Activated CD8-positive, alpha-beta memory T cell treated with anti-CD3 and anti-CD28 coated beads, Interleukin-2, amount 50 U/mL, for 4 hours (primary cell): ENCODE measurements at places on chromosomes 1 and 21.

- no peak for DNase-seq
These were observed 18.8 kb downstream of the LBR start for GRCh38 chr1:225409051-225409450.

GRCh38 chr1:72557446-72558049 lies 275.2 kb upstream of the NEGR1 start:
- no peak for DNase-seq

- no peak for DNase-seq
These were observed 11.8 kb downstream of the S100A7A start for GRCh38 chr1:153428073-153428638.

DNA sequence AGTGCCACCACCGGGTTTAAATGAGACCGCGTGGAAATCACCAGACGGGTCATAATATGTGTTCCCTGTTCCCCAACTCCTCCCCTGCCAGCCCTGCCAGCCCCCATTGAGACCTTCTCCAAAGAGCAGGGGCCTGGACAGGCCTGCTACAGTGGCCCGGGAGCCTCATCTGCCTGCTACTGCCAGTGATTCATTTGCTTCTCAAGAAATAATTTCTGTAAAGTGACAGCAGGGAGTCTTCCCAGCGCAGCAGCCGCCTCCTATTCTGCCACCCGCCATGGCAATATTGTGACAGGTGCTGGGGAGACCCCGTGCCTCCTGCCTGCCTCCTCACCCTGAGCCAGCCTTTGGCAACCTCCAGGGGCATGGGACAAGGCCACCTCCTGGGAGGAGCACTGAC lies 8.9 kb downstream of the IFFO2 start:
- no peak for DNase-seq

GRCh38 chr1:43204394-43204793 lies 32.3 kb downstream of the CFAP57 start:
- DNase-seq, result no peak

GRCh38 chr1:89611721-89612120 lies 21.2 kb upstream of the LRRC8C start:
- DNase-seq, result no peak

- DNase-seq, result no peak
These were observed 191.8 kb downstream of the TOMM20 start for GRCh38 chr1:234936612-234937389.

DNA sequence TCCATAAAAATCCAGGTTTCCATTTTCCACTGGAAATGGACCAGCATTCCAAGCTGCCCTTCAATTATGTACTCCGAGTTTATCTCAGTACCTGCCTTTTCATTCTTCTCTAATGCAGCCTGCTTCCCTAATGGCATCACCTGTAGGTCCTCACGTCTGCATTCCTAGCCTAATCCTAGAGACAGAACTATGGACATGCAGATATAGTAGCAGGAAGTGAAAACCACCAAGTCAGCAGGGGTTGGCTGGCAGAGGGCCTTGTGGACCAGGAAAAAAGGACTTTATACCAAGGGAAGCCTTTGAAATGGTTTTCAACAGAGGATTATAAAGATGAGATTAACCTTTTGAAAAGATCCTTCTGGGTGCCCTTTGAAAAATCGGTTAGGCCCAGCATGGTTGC lies 135.7 kb upstream of the L1TD1 start:
- no peak for DNase-seq

GRCh38 chr1:214553142-214553710 lies 1.8 kb upstream of the PTPN14 start:
- no peak for DNase-seq

GRCh38 chr1:245615001-245615400 lies 460.2 kb downstream of the KIF26B start:
- DNase-seq, result no peak

- DNase-seq, result no peak
These were observed 8.2 kb upstream of the FMOD start for GRCh38 chr1:203359010-203359571.

GRCh38 chr1:223832637-223832943 lies 13.2 kb downstream of the TP53BP2 start:
- DNase-seq, result no peak

- DNase-seq, result no peak
These were observed 43.4 kb downstream of the PRKCZ start for GRCh38 chr1:2093636-2094035.

- no peak for DNase-seq
These were observed 132.3 kb downstream of the BEND5 start for GRCh38 chr1:48644190-48644900.

DNA sequence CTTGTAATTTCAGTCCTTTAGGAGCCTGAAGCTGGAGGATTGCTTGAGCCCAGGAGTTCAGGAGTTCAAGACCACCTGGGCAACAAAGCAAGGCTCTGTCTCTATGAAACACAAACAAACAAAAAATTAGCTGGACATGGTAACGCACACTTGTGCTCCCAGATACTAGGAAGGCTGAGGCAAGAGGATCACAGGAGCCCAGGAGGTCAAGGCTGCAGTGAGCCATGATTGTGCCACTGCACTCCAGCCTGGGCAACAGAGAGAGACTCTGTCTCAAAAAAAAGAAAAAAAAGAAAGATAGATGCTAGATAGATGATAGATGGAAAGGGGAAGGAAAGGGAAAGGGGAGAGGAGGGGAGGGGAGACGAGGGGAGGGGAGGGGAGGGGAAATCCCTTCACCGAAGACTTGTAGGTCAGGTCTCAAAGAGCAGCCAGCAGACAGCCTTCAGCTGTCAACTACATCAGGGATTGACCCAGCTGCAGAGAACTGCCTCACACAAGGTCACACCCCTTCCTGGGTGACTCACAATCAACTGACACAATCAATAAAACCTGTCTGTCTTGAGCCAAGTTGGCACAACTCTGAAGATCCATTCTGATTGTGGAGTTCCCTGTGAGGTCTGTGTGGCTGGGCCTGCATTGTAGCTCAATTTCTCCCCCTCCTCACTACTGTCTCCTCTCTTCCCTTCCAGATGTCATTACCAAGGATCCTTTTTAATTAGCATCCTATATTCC lies 200.6 kb downstream of the RGS7 start:
- no peak for DNase-seq

GRCh38 chr1:220526294-220526693 lies 1.6 kb upstream of the MARK1 start:
- DNase-seq, result no peak

DNA sequence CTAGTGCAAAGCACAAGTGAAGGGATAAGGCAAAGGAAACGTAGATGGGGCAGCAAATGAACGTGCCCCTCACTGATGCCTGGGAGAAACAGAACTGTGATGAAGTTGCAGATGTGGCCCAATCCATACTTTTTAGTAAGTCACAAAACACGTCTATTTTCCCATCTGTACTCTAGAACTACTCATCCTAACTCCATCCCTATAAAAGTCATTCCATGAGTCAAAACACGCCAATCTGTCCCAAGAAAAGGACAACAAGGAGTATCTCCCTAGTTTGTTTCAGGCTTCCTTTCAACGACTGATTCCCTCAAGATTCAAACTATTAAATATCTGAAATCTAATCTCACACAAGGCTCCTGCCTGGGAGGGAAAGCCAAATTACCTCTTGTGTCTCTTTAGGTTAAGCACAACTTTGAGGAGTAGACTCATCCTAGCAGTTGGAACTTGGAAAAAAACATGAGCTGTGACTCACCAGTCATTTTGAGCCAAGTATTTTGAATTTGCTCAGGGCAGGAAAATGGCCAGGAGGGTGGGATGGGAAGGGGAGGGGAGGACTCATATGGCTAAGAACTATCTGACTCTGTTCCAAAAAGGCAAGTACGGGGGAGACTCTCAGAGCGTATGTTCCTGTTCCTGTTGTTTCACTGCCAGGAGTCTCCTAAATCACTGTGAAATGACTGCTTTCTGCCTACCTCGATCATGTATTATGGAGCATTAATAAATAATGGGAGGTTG lies 214.5 kb upstream of the CAMK1G start:
- DNase-seq, result no peak

- DNase-seq, result no peak
These were observed 98.5 kb downstream of the RERE start for GRCh38 chr1:8718850-8719361.

- DNase-seq, result no peak
These were observed 7.4 kb downstream of the RABGAP1L start for GRCh38 chr1:174166530-174167264.

- no peak for DNase-seq
These were observed 100.1 kb upstream of the SLC45A1 start for GRCh38 chr1:8217809-8218208.

GRCh38 chr1:182340233-182341058 lies 51.1 kb downstream of the GLUL start:
- no peak for DNase-seq

- DNase-seq, result no peak
These were observed 21.4 kb downstream of the KIRREL1 start for GRCh38 chr1:158014731-158015320.

- DNase-seq, result no peak
These were observed 40.4 kb upstream of the SYNC start for GRCh38 chr1:32742956-32743355.

GRCh38 chr1:26429721-26430120 lies 2.4 kb upstream of the DHDDS start:
- DNase-seq, result no peak
